Suprapubic skin (tissue), 4 donors: ENCODE measurements at places on chromosomes 6 and 20.

DNA sequence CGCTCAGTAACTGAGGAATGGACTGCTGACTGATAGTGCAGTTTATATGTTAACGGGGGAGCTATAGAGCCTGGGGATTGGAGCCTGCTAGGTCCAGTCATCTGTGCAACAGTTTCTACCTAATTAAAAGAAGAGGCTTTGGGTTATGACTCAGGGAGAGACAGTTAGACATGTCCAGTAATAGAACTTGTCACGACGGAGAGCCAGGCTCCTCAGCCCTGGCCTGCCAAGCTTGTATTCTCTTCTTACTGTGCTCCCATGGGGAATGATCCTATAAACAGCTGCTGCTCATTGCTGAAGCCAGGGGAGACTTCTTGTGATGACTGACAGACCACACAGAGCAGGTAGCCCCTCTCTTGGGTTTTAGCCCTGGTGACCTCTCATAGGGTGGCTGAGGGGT is 69.3 kb downstream of the SYNJ2 start:
- peak; percentile 29 for DNase-seq

- no peak for DNase-seq
Measured at GRCh38 chr20:44908987-44909871, 631 bp upstream of the PABPC1L start.

- DNase-seq, result no peak
Measured at GRCh38 chr20:10447028-10447427, 11.9 kb downstream of the SLX4IP start.

- no peak for DNase-seq
Measured at GRCh38 chr6:32973144-32974015, 5.0 kb downstream of the BRD2 start.

DNA sequence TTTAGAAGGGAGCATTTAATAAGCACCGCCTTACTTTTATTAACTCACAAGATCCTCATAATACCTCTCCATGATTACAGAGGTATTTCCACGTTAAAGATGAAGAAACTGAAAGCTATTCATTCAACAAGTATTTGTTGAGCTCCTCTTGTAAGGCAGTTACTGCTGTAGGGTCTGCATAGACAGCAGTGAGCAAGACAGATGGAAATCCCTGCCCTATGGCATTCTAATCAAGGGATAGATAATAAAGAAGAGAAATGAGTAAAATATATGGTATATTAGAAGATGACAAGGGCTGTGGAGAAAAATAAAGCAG is 77.8 kb upstream of the CTNNBL1 start:
- DNase-seq, result no peak

DNA sequence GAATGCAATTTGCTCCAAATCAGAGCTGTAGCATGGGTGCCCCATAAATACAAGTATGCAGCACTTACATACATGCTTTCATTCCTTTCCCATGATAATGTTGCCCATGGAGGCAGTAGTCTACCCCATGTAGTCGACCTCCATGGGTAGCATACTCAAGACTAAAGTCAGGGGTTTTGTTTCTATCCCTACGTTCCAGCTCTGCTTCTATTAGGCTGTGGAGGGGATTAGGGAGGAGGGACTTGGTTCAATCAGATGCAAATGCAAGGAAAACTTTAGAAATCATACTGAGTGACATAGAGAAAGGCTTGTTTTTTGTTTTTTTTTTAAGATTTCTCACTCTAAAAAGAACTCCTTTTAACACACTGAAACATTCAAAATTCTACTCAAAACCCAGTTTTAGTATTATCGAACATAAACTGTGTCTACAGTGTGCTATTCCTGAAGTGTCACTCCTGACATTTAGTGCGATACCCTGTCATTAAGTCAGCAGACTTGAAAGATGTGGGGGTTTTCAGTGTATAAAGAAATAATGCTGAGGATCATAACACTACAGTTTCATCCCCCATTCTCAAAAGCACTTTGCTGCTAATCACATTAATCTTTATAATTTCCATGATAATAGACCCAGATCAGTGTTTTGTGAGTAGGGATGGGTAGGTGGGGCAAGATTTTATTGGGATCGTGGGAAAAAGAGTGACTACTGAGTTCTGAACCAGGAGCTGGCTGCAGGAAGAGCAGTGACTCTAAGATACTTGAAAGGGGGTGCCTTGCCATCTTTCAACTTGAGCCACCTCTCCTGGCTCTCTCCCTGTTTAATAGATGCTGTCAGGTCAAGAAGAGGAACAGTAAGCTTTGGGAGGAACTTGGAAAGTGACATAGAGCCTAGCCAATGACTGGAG is 40.4 kb upstream of the SCML4 start:
- DNase-seq, result no peak

- no peak for DNase-seq
Measured at GRCh38 chr6:135601857-135602256, 104.3 kb upstream of the AHI1 start.
